ENCODE measurements at places on chromosomes 1 and 21.

GRCh38 chr1:184806296-184806721, 51.7 kb upstream of the EDEM3 start:
- no peak for DNase-seq

- no peak for DNase-seq
Measured at GRCh38 chr1:116971258-116971860, 30.2 kb upstream of the CD101 start.

DNA sequence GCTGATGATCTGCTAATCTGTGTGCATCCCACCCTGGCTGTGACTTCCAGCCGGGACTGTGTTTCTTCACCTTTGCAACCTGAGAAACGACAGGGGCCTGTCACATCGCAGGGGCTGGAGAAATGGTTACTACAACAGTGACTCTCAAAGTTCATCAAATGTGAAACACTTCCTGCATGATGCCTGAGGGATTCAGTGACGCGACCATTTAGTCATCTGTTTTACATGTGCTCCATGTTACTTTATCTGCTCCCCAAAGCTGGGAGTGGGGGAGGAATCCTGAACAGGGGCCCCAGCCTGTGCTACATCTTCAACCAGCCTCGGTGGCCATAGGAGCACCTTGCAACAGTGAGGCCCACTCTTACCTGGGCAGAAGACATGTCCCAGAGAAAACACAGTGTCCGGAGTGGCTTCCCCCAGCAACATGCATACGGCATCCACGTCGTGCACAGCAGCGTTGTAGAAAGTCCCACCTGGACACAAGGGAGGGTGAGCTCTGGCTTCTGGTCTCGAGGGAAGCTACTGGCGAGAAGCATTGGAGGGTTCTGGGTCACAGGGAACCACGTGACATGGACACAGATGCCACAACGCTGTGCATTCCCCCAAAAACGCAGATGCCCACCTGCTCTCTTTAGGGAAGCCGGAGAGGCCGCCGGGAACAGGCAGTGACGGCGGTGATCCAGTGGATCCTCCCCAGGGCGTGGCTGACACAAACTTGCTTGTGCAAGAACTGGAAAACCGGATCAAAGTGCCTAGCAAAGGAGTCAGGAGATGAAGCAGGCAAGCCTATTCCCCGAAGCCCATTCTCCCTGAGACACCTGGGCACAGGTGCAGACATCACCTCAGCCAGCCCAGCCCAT, 9.6 kb upstream of the CCDC27 start:
- DNase-seq, result no peak

DNA sequence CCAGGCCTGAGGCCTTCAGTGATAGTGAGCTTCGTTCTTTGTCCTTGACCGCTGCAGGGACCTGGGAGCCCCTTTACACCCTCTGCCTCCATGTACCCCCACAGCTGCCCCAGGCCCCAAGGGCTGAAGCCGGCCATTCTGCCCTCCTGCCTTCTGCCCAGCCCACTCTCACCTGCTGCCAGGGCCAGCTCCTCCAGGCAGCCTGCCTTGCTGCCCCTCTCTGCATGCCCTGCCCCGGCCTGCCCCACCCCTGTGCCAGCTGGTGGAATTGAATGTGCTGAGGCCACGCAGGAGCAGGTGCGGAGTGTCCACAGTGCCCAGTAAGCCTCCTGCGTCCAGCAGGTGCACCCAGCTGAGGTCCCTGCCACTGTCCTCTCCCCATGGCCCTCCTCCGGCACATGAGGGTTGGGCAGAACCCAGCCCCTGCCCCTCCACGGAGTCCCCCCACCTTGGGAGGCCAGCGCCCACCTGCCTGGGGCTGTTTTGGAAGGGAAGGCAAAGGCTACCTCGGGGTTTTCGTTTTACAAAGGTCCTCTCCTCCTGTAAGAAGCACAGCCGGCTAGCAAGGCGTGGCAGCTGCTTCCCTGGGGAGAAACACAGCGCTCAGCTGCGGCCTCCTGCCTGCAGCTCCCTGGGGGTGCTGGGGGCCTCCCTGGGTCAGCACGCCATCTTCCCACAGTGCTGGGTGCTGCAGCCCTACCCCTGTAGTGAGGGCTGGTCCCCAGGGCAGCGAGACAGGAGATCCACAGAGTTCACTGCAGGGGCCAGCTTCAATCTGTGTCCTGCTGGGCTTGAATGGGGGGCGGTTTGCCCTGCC, 21.0 kb downstream of the MMEL1 start:
- no peak for DNase-seq

GRCh38 chr21:44423941-44424607, 31.2 kb upstream of the LRRC3 start:
- DNase-seq, result no peak

GRCh38 chr1:230158415-230159291, 91.6 kb downstream of the GALNT2 start:
- DNase-seq, result no peak

DNA sequence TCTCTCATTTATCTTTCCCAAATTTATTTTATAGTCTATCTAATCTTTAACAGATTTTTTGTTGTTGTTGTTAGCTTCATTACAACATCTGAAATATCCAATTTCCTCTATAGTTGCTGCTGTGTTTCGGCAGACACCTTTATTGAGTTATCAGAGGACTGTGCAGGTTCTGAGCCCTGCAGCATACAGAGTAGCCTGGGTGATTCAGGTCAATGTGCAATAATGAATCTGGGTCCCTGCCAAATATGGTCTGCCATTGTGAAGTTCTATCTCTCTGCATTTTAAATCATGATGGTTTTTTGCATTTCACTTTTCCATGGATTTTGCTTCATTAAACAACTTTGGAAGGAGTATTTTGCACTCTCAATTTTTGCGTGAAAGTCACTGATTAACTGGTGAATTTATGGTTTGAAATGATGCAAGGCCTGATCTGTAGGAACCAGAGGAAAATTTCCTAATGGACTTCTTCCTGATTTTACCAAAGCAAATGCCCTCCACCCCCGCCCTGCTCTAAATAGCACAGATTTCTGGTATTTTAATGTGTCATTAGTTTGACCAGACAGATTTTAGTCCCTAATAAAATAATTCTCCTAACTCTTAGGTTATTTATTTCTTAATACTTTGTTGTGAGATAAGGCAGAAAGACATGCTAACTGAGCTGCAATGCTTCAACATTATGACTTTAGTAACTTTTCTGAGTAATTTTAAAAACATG, 402.3 kb downstream of the PTBP2 start:
- DNase-seq, result no peak

DNA sequence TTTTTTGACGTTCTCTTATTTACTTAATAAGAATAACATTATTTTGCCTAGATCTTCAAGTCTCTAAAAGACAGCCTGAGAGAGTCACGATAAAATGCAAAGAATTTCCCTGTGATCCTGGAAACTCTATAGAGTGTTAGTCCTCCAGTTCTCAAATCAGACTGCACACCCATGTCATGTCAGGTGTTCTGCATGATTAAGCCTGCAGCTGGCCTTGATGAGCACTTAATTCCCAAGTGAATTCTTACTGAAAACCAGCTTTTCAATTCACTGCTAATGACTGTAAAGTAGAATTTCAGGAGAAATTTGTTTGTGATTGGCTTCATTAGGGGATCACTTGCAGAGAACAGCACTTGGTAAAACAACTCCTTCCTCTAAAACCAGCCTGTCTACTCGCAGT, 41.9 kb downstream of the CHML start:
- no peak for DNase-seq

GRCh38 chr1:6026095-6026809, 19.4 kb upstream of the KCNAB2 start:
- DNase-seq, result peak; percentile 93

- DNase-seq, result no peak
Measured at GRCh38 chr1:87115317-87115890, 201.0 kb downstream of the HS2ST1 start.

DNA sequence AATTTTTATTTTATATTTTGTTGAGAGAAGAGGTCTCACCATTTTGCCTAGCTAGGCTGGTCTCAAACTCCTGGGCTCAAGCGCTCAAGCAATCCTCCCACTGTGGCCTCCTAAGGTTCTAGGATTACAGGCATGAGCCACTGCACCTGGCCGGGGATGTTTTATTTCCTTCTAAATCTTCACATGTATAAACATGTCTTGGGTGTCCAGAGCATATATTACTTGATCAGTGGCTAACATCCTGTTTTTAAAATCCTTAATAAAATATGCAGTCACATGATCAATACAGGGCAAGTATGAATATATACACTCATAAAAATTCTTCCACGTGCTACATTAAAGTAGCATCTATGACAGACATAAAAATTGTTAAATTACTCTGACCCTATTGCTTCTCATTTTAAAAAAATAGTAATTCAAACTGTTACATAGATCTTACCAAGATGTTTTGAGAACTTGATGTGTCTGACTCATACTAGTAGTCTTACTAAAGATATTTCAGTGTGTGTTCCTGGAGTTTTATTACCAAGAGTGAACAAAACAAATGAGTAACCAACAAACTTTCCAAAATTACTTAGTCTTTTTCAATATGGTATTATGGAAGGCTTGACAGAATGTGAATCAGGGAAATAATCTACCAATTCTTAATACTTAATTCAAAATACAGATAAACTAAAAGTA, 222.5 kb downstream of the SLC45A1 start:
- no peak for DNase-seq

- no peak for DNase-seq
Measured at GRCh38 chr1:93348104-93348728, 2.5 kb downstream of the DR1 start.

- no peak for DNase-seq
Measured at GRCh38 chr1:206447422-206447765, 22.9 kb upstream of the IKBKE start.

- no peak for DNase-seq
Measured at GRCh38 chr1:54252371-54252936, 52.5 kb downstream of the MRPL37 start.

DNA sequence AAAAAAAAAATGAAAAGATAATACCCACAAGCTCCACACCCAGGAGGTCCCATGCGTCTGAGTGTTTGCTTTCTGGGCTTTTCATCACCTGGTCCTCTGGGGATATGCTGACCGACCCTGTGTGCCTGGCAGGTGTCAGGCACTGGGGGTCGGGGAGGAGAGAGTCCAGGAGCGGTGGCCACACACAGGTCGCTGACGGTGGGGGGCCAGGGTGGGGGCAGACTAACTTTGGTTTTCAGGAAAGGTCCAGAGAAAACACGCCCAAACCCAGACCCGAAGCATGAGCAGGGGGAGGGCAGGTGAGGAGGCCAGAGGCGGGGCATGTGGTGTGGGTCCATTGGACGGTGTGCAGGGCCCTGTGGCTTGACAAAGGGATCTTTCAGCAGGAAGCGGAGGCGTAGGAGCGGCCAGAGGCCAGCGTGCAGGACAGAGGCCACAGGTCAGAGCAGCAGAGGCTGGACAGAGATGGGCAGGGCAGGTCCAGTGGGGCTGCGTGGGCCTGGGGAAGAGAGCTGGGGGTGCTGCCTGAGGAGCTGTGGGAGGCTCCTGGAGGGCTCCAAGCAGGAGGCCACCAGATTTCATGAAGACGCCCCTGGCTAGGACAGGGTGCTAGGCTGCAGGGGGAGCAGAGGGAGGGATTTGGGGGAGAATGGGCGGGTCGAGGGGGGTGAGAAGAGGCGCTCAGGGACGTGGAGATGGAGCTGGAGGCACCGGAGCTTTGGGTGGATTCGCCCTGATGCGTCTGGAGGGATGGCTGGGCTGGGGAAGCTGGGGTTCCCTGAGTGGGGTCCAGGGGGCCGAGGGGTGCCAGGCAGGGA, 15.8 kb downstream of the RNF223 start:
- no peak for DNase-seq

DNA sequence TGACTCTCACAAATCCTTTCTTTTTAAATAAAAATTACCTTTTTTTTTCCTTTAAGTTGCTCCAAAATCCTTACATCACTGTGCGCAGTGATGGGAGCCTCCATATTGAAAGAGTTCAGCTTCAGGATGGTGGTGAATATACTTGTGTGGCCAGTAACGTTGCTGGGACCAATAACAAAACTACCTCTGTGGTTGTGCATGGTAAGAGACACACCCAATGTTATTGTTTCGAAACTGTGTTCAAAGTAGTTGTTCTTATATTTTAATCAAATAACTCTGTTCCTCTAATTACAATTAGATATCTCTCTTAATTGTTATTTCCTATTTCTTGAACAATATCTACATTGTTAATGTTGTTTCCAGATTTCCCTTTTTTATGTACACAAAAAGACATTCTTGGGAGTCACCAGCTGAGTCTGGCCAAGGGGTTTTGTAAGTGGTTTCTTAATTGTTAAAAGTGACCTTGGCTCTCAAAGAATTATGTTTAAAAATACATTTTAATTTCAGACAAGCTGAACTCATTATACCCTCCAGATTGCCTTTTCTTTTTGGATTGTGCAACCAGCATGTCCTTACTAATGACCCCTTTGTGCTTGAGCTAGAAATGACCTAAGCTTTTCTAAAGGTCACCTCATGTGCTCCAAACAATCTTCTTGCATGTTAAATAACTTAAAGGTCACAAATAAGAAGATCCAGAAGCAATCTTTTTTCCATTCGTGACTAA, 250.1 kb downstream of the HMCN1 start:
- DNase-seq, result no peak

DNA sequence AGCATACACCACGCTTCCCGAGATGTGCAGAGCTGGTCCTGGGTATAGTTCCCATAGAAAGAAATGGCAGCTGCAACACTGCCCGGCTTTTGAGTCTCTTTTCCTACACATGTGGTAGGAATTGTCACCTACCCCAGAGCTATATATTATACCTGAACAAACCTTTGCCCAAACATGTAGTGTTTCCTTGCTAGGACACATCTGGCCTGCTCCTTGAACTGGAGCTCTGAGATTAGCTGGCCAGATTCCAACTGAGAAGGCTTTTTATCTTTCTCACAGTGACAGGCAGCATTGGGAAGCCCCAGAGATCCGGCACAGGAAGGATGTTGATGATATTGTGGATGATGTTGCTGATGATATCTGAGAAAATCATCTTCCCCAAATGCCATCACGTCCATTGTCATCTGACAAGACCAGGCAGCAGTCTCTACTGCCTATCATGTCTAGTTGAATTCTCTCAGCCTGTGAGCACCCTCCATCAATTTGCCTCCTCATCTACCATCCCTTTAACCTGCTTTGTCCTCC, 115.0 kb upstream of the SMYD2 start:
- no peak for DNase-seq

DNA sequence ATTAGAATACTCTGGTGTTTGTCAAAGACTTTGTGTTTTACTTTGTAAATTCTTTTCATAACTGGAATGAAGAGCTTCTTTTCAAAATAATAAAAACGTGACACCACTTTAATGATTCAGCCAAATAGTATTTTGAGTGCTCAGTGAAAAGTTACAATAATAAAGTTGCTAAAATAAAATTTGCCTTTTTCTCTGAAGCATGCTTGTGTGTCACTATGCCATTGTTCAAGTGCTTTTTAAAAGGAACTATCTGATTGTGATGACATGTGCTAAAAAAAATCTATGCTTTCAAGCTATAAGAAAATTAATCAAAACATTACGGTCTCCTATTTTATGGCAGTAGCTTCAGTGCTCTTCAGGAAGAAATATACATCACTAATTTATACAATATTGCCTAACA, 1290.5 kb upstream of the B3GALT2 start:
- DNase-seq, result no peak

All from activated CD4-positive, alpha-beta T cell treated with anti-CD3 and anti-CD28 coated beads for 24 hours (primary cell).